ENCODE measurements at places on chromosomes 16 and 17. TPM values are rescaled to one million over a fixed set of nuclear protein-coding genes. Genes with fewer than 3 reads are reported as not detected.

ETV4 gene
- 0.74 TPM for total RNA-seq

CTRL gene
- 1.1 TPM for total RNA-seq

GRCh38 chr17:28947639-28948038 is 3.7 kb downstream of the PHF12 start:
- no peaks in the 10 kb centered on the region for H3K36me3 ChIP-seq
- no peaks in the 10 kb centered on the region for H3K27me3 ChIP-seq
- peak overlapping the region; percentile 97 for H3K27ac ChIP-seq
- H3K4me3 ChIP-seq: no peak overlapping the region

GRCh38 chr16:82675300-82675699 is 48.5 kb downstream of the CDH13 start:
- H3K36me3 ChIP-seq: no peaks in the 10 kb centered on the region
- H3K27ac ChIP-seq: no peak overlapping the region
- no peaks in the 10 kb centered on the region for H3K27me3 ChIP-seq
- peaks cover 5% of the 10 kb centered on the region for H3K4me1 ChIP-seq

Data from heart left ventricle (tissue), 16 donors.